ENCODE measurements at places on chromosomes 6 and 20.

- no peak for DNase-seq
Observed at GRCh38 chr6:70303034-70303525, at the start of gene COL9A1. Gene COL9A1, minus strand, starts transcription at chr6:70303084. Its CDS starts 160 bp downstream, at chr6:70302924.

DNA sequence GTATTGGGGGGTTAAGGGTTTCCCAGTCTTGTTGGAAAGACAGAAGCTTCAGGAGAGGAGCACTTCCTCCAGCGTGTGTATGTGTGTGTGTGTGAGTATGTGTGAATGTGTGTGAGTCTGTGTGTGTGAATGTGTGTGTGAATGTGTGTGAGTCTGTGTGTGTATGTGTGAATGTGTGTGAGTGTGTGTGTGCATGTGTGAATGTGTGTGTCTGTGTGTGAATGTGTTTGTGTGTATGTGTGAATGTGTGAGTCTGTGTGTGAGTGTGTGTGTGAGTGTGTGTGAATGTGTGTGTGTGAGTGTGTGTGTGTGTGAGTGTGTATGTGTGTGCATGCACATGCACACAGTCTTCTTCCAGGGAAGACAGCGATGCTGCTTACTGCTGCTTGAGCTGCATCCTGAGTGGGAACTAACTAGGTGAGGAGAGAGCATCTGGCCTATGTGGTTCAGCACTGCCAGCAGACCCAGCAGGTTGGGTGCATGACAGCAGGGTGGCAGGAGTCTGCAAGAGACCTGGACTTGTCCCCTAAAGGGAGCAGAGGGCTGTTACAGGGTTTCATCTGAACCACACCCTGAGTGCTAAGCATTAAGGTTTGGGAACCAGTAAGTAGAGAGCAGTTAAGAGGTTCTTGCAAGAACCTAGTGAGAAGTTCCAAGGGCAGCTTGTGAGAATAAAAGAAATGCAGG, 22.7 kb upstream of the CCND3 start:
- DNase-seq, result peak; percentile 33

- no peak for DNase-seq
Observed at GRCh38 chr6:489001-489400, 97.4 kb downstream of the IRF4 start.

DNA sequence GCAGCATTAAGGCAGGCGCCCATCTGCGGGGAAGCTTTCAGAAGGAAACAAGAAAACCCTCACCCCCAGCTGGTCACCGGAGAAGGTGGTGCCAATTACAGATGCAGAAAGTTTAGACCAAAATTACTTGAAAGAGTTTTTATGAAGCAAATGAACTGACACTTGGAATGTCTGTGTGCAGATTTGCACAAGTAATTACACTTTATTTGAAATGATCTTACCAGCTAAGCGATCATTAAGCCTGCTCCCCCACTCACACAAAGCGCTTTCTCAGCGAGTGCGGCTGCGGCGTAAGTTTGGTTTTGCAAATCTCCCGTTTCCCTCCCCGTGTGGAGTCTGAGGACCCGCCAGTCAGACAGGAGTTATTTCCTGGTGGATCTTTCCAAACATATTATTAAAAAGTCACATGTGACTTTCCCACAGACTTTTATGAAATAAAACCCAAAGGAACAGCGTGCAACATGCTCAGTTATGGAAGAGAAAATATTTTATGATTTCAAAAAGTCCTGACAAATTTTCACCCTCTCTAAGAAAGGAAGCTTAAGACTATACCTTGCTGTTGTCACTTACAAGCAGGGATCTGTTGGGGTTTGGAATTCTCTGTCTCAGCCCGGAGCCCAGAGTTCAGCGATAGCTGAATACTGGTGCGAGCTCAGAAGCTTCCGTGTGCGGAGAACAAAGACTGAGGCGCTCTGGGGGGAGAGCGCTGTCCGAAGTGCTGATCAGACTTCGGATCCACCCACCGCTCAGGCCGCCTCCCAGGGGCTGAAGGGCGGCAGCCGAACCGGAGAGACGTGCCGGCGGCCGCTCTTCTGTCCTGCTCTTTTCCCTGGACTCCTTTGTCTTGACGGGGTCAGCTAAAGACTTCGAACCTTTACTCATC, 2.7 kb upstream of the MYT1 start:
- DNase-seq, result peak; percentile 69

DNA sequence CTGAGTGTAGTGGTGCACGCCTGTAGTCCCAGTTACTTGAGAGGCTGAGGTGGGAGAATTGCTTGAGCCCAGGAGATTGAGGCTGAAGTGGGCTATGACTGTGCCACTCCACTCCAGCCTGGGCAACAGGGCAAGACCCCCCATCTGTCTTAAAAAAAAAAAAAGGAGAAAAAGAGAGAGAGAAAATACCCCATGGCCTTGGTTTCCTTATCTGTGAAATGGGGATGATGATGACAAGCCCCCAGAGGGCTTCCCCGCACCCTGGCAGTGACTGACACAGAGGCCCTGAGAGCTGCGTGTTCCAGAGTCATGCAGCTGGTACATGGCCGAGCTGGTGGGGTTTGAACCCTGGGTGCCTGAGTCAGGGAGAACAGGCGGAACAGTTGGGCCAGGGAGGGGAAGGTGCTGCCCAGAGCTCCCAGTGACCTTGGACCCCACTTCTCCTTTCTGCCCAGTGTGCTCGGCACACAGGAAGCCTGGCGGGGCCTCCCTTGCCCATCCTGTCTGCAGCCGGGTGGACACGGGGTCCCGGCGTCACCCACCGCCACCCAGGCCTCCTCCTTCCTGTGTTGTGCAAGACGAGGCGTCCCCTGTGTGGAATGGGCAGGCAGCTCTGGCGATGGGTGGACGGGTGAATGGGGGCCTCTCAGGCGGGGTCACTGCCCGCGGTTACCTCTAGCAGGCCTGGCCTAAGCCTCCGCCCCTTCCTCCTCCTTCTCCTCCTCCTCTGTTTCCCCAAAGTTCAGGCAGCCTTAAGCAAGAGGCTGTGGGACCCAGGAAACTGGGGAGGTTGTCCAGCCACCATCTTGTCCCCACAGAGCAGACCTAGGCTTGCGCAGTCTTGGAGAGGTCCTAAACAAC, 84.2 kb downstream of the CEBPB start:
- peak; percentile 92 for DNase-seq

GRCh38 chr6:139343052-139343750, 31.2 kb downstream of the CITED2 start:
- DNase-seq, result peak; percentile 23

DNA sequence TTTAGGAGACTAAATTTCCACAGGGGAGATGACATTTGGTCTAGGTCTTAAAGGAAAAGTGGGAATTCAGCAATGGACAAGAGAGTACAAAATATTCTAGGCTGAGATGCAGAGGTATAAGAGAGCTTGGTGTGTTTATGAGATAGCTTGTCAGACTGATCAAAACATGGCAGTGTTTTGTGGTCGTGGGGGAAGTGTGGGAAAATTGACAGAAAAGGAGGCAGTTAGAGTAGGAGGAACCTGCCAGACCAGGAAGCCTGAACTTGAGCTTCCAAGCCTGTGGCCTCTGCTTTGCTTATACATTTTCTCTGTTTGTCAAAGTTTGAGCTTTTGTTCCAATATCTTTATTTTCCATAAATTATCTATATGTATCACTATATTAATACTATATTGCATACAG, 69.5 kb upstream of the MAP3K7 start:
- no peak for DNase-seq

All from NB4 (cell line).